ENCODE measurements at places on chromosomes 12 and 14.

DNA sequence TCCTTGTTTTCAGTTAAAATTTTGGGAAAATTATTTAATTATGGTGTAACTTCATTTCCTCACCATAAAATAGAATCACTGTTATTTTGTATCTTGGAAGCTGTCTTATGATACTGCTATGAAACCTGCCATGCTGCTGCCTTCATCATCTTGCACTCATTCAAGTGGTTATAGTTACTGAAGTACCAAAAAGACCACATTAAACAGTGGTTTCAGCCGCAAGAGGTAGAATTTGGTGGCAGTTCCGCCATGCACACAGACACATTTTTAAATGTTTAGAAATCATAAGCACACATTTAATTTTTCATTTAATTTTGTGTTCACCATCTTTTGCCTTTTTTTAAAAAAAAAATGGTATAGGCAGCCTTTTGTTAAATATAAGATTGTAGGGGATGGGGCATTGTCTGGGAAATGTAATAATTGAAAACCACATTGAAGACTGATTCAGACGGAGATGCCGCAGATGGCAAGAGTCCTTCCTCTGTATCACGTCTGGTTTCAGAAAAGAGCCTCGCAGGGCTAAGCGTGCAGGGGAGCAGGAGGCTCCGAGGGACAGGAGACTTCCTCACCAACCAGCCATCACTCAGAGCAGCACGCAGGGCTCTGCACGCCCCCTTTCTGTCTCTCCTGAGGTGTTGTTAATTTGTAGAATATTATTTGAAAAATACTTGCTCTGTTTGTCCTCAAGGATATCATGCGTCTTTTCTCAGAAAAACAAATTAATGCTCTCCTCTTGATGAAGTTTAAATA, 115.2 kb upstream of the PELI2 start:
- no peak for DNase-seq

DNA sequence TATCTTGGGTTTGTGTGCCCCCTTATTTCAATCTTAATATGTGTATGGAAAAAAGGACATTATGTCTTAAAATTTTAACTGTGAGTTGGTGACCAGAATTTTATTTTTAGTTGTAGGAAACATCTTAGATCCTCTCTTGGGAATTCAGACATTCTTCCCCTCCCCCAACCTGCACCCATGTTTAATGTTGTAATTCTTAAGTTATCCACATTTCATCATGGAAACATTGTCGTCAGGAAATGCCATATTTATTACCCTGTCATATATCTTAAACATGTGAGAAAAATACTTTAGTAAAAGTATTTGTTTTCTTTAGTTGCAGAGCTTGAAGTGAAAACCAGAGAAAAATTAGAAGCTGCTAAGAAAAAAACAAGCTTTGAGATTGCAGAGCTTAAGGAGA, 30.3 kb downstream of the YEATS4 start:
- DNase-seq, result no peak

DNA sequence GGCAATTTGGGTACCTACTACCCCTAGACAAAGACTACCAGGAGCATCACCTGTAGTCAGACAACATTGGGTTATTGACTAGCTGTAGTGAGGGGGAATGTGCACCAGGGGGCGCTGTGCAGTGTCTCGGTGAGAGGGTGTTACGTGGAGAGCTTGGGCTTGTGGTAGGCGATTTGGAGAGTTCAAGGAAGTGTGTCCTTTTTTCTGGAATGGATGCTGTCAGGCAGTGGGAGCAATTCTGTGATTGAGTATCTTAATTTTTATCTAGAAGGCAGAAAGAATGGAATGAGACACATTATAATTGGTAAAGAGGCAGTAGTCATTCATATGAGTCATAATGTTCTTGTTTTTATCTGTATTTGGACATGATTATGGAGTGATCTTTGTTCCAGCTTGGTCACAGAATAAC, 187.7 kb downstream of the GALC start:
- peak; percentile 43 for DNase-seq

DNA sequence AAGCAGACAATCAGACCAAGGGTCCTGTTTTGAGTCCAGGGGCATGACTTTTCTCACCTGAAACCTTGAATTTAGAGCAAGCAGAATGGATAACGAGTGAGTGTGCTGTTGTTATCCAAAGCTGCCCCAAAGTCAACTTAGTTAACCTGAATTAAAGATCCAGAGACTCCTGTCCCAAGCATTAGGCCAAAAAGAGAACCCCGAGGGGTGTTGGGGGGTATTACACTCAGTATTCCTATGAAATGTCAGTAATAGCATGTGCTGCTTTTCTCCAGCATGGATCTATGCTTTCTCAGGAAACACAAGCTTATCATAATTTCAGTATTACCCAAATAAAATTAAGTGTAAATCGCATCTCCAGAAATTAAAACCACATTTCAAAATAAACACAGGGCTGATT, 19.0 kb downstream of the EIF4B start:
- DNase-seq, result no peak

GRCh38 chr14:106378191-106378590, 851.8 kb downstream of the TMEM121 start:
- DNase-seq, result peak; percentile 10

GRCh38 chr14:32201816-32202490, at the start of gene RNU6-7:
Gene RNU6-7 (plus strand): TSS chr14:32202045.
- no peak for DNase-seq

GRCh38 chr12:3684449-3685051, 68.4 kb downstream of the CRACR2A start:
- no peak for DNase-seq

- DNase-seq, result no peak
Measured at GRCh38 chr14:36085861-36086260, 90.7 kb downstream of the PTCSC3 start.
